GM04504 (cell line): ENCODE measurements at places on chromosomes 3 and 15.

- peak; percentile 80 for DNase-seq
Observed at GRCh38 chr3:44993471-44994205, 17.6 kb downstream of the EXOSC7 start.

DNA sequence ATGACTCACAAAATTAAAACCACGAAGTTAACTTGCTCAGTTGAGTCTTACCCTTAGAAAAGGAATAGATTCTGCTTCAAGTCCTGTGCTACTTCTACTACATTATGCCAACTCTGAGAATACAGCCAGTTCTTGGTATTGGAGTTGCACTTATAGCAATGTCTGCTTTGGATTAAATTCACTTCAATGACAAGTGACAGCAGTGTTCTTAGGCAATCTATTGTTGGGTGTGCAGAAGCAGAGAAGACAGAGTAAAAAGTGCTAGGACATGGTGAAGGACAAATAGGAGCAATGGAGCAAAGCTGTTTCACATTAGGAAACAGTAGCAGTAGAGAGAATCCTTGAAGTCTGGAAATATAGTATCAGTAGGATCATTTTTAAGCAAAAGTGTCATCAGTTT, 713.1 kb downstream of the SI start:
- no peak for DNase-seq

DNA sequence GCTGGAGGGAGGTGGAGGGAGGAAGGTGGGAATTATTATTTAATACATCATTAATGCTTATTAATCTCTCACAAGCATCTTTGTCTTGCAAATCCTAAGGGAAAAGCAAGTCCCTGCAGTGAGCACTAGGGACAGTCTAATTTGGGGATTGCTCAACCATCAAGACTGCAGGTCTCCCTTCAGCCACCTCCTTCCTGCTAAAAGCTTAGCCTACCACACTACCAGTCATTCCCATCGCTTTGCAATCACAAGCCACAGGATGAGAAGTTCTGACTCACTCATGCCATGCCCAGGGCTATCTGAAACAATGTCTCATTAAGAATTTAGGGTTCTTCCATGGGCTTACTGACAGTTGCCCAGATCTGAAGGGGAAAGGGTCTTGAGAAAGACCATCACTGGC, 51.0 kb upstream of the EIF1B start:
- DNase-seq: no peak

- DNase-seq: no peak
Observed at GRCh38 chr3:160403796-160404470, 4.5 kb downstream of the SMC4 start.

DNA sequence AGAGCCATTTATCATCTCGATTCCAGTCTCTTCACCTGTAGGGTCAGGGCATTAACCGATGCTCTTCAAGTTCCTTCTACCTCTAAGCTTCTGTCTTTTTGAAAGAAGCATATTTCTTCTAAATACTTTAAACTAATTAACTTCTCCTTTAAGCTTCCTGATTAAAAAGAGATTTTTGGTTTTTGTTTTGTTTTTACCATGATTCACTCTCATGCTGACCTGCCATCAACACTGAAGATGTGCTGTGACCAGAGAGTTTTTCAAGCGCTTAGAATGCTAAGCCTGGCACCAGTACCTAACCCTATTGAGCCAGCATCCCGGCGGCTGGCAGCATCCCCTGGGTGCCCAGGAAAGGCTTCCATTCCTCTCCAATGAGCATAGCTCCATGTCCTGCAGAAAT, 89.3 kb downstream of the FOXP1 start:
- no peak for DNase-seq

DNA sequence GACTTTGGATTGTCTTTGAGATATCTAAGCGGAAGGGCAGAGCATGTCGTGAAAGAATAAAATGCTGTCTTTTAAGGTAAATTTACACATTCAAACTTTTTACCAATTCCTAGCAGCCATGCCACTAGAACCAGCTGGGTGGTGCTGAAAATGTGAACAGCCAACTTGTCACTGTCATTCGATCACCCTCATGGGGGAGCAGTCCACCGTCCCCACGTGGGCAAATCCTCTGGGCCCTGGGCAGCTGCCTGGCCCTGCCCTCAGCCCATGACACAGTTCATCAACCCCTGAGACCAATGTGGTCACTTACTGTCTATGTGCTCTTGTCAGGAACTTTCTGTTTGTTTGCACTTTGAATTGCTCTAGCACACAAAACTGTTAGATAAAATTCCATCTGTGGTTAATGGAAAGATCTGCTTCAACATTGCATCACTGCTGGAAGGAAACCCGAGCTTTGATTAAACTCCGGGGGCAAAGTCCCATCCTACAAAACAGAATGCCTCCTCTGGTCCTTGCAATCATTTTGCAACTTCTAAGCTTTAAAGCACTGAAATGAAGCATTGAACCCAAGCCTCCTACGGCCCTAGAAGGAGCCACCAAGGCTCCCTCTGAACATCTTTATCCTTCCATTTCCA, 50.1 kb downstream of the PCSK6 start:
- DNase-seq: no peak

GRCh38 chr3:168865022-168865551, 769.4 kb upstream of the GOLIM4 start:
- DNase-seq: no peak

DNA sequence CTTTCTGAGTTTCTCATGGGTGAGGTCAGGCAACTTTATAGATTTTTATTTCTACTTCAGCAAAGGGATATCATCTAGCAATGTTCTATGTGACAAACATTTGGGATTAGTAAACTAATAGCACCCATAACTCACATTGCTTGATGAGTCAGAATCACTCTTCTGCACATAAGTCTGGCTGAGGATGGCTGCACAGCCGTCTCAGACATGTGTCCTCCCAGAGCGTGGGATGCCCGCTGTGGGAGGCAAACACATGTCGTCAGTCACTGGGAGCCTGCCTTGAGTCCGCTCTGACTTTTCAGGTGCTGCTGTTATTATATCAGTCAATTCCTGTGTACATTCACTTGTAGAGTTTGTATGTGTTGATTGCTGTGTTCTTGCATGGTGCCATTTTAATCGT, 230.7 kb upstream of the TRIM42 start:
- no peak for DNase-seq
